Activated CD4-positive, alpha-beta T cell treated with anti-CD3 and anti-CD28 coated beads for 36 hours (primary cell): ENCODE measurements at places on chromosomes 13 and 19. TPM values are rescaled to one million over a fixed set of nuclear protein-coding genes. Genes with fewer than 3 reads are reported as not detected.

The PNMA8A gene
- not detected for total RNA-seq

The DACH1 gene
- total RNA-seq = 0.21 TPM

The UBL5 gene
- total RNA-seq = 327 TPM

The CGB3 gene
- not detected for total RNA-seq

The PROSER3 gene
- 39.8 TPM for total RNA-seq

The TEKTIP1 gene
- total RNA-seq = 1.4 TPM

The COX6B2 gene
- total RNA-seq = 0.30 TPM

The NTF4 gene
- not detected for total RNA-seq

The CEACAM16 gene
- not detected for total RNA-seq

The PTH2 gene
- total RNA-seq = not detected

The ABHD8 gene
- 8.0 TPM for total RNA-seq

The ZNF577 gene
- total RNA-seq = 5.7 TPM

The CD79A gene
- 4.1 TPM for total RNA-seq
